ENCODE measurements at places on chromosomes 6 and 20.

GRCh38 chr6:168035661-168036545 is 38.4 kb downstream of the KIF25 start:
- no peak for DNase-seq

GRCh38 chr6:11317885-11318771 is 85.7 kb upstream of the NEDD9 start:
- DNase-seq: peak; percentile 50

GRCh38 chr6:4640139-4640538 is 136.1 kb upstream of the CDYL start:
- DNase-seq: no peak

- DNase-seq: no peak
These were observed 78.8 kb downstream of the RPS12 start for GRCh38 chr6:132892929-132893771.

DNA sequence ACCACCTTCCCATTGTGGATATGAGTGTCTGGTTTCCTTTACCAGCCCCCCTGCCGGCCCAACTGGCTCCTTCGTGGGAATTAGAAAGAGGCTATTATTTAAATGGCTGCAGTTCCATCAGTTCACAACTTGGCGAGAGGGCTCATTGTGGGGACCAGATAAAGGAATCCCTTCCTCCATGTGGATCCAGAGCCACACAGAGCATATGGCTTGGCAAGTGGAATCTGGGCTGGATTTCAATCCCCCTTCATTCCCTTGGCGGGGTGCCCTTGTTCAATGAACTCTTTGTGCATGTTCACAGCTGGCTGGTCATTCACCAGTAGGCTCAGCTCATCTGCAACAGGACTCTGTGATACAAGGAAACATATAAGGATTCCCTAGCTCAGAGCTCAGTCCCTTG is 140.6 kb downstream of the OPN5 start:
- no peak for DNase-seq

GRCh38 chr6:136463743-136464142 is 86.5 kb downstream of the MAP7 start:
- no peak for DNase-seq

- no peak for DNase-seq
These were observed 9.0 kb upstream of the ZC3H12D start for GRCh38 chr6:149493761-149494320.

- no peak for DNase-seq
These were observed 932 bp upstream of the EZR start for GRCh38 chr6:158819977-158820622.

DNA sequence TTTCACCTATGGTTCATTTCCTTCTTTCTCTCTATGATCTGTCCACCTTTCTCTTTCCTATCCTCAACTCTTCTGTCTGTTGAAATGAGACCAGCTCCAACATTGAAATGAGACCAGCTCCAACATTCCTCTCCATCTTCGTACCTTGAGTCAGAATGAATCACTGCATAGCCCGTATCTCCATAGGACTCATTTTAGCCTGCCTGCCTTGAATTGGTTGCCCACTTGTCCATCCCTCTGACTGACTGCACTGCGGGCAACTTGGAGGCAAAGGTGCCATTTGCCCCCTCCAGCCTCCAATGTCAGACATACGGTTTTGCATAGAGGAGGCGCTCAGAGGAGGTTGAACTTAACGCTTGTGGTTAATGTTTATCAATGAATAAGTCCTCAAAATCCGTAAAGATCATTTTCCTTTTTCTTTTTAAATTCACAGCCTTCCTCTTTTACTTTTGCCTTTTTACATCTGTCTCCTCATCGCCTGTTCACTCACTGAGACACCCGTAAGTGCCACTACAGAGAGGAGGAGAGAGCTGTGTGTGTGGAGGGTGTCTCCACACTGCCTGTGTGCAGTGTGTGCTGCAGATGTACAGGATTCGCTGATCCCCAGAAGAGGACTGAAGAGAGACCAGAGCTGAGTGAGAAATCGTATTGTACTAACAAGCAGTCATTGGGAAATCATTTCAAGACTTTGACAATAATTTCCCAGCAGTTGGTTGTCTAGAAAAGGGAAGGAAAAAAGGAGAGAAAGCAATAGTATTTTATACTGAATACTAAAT is 579.6 kb upstream of the MAP3K7 start:
- no peak for DNase-seq

DNA sequence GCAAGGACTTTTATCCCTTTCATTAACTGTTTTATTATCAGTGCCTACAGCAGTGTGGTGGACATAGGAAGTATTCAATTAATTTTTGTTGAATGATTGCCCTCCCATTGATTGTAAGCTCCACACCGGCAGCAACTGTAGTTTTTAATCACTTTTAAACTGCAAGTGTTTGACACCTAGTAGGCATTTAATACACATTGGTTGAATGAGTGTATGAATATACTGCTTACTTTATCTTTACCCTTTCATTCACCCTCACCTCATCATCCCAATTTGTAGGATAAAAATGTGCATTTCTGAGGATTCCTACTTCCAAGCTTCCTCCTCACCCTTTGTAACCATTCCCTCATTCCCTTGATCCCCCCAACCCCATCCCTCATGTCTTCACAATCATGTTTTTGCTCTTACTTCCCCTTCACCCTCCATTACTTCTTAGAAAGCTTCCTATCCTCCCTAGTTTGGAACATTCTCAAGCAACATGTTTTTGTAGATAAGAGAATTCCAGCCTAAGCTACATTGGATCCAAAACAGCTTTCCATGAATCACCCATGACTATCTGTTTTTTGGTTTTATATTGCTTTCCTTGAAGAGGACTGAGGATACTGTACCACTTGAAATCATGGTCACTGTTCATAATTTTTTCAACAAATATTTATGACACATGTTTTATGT is 955 bp upstream of the SLC26A8 start:
- no peak for DNase-seq

- no peak for DNase-seq
These were observed 390.8 kb downstream of the RNGTT start for GRCh38 chr6:88572449-88573139.

- no peak for DNase-seq
These were observed 62.4 kb downstream of the FAM229B start for GRCh38 chr6:112149719-112150263.

DNA sequence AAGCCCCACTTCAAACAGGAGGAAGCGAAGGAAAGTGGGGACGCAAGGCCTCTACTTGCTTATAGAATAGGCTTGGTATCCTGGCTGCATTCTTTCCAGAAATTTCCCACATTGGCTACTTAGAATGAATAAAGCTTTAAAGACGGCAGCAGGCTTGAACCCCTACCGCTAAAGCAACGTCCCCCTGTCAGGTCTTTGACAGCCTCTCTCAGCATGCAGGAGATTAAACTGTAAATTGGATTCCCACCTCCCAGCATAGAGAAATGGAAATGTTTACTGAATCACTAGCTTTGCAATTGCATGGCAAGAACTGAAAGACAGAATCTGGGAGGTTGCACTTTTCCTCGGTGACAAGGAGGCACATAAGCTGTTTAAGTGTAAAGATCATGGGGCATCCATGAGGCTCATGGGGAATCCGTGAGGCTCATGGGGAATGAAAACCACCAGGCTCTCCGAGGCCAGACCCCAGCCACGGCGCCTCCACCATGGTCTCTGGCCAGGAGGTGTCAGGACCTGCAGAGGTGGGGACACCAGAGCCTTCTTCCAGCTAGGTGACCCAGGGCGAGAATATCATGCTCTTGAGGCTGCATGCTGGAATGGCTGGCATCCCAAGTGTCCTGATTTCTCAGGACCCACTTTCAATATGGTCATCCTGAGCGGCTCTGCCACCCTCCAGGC is 10.3 kb downstream of the LEMD2 start:
- no peak for DNase-seq

DNA sequence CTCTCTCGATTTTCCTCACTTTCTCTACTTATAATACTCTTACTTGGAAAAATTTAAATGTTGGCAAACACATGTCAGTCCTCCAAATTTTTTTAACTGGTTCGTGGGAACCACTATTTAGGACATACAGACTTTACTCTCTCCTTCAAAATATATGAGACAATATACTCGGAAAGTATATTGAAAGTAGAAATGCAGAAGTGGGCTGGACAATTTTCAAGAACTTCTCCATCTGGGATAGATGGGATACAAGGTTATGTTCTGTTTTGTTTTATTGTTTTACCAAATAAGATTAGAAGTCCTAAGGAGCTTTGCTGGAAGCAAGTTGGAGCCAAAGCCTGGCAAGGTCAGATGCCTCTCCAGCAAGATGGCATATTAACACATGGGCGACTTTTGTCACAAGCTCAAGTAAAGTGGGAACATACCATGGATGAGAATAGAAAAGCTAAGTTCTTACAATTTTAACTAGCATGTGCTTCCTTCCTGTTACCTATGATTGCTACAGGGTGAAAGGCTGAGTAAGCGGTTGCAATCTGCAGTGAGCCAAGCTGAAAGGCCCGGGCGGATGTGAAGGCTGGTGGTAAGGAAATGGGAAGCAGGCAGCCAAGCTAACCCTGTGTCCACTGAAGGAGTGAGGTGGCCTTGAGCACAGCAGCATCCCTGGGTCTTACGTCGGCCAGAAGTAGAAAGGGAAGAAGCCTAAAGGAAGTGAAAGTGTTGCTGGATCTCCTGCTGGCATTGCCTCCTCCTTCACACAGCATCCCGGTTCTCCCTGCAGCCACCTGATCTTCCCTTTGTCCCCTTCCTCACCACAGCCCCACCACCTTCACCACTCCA is 7.1 kb downstream of the MAP3K5 start:
- no peak for DNase-seq

- DNase-seq: no peak
These were observed 64.6 kb upstream of the SCP2D1 start for GRCh38 chr20:18748987-18749386.

- no peak for DNase-seq
These were observed 17.9 kb downstream of the RNF24 start for GRCh38 chr20:3997446-3997845.

DNA sequence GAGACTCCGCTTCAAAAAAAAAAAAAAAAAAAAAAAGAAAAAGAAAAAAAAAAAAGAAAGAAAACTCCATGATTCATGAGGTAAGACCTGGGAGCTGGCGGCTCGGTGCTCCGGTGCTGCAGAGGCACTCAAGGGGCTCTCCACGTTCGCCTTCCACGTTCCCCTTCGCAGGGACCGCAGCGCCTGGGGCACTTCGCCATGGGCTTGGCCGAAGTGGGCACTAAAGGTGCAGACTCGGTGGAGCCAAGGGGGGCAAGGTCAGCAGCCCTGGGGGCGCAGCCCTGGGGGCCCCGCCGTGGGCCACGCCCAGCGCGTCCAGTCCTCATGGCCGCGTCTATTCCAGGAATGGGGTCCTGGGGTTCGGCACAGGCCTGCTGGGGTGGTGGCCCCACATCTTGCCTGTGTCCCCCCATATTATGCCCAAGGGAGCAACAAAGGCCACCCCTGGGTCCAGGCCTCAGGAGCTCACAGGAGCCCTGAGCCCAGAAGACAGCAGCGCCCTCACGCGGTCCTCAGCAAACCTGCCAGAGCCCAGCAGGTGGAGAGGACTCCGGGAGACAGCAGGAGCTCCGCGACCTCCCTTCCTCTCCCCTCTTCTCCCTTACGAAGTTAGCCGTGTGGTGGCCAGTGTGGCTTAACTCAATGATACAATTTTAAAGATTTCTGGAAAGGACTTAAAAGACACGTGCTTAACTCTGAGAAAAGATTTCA is 21.9 kb downstream of the ZBTB46 start:
- no peak for DNase-seq

DNA sequence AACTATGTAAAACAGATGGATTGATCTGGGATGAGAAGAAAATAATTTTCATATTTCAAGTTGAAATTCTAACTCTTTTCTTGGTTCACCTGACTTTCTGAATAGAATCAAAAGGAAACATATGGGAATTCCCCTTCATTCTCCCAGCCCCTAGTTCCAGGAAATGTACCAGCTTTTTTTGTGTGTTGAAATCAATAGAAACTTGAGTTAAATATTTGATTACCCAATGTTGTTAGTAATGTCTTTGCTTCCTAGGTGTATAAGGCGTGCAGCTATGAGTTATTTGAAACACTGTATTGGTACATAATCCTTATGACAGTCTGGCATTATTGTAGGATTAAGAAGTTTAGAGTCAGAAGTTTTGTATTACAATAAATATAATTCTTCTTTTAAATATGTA is 21.5 kb downstream of the VNN2 start:
- no peak for DNase-seq

GRCh38 chr6:138570725-138571029 is 71.4 kb upstream of the NHSL1 start:
- DNase-seq: no peak

- no peak for DNase-seq
These were observed 9.8 kb downstream of the NFATC2 start for GRCh38 chr20:51532577-51533191.
